ENCODE measurements at places on chromosomes 12 and 14.

- no peak for DNase-seq
Measured at GRCh38 chr14:76946753-76947077, 81.8 kb downstream of the IRF2BPL start.

GRCh38 chr12:11147420-11147819, 13.0 kb upstream of the TAS2R30 start:
- no peak for DNase-seq

GRCh38 chr14:106304271-106304670, 777.9 kb downstream of the TMEM121 start:
- no peak for DNase-seq

GRCh38 chr12:118377884-118378470, 1.6 kb downstream of the SUDS3 start:
- DNase-seq: peak; percentile 82

DNA sequence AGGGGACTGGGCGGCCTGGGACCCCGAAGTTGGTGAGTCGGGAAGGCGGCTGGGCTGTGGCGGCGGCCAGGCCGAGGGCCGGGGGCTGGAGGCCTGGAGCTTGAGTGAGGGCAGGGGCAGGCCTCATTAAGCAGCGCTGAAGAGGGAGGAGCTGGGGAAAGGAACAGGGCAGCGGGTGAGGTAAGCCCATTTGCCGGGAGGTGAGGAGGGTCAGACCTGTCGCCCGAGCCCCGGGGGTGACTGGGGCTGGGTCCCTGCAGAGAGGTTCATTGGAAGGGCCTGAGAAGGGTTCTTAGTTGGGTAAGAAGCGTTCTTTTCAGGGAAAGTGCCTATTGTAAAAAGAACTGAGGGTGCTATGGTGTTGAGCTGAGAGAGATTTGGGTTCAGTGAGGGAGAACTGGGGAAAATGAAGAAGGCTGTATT, 441 bp downstream of the RAB5B start:
- peak; percentile 53 for DNase-seq

GRCh38 chr14:74634481-74634880, 22.4 kb upstream of the LTBP2 start:
- DNase-seq: no peak

DNA sequence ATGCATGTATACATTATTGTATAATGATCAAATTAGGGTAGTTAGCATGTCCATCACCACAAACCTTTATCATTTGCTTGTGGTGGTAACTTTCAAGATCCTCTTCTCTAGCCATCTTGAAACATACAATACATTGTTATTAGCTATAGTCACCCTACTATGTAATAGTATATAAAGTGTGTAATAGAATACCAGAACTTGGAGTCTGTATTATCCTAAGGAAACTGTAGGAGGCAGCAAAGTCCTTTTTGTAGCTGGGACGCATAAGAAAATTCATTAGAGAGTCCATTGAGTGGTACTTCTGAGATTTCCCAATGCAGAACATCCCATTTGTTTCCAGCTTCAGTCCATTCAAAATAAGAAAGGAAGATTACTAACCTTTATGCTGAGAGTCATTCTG, 325.9 kb upstream of the LRFN5 start:
- DNase-seq: no peak

DNA sequence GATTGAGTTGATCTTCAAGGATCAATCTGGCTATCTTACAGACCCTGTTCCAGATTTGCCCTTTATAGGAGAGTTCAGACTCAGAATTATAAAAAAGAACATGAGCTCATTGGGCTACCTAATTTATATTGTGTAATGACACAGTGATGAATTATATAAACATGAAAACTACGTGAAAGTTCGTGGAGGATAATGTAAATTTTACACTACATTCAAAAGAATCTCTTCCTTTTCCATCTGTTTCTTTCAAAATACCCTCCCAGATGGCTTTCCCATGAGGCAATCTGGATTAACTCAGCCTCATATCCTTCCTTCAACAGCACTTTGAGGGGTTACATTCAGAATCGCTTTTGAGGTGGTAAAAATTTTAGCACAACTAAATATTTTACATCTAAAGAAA, 129.3 kb downstream of the HMGA2 start:
- DNase-seq: no peak

GRCh38 chr14:29454026-29454693, 473.5 kb downstream of the PRKD1 start:
- DNase-seq: no peak

GRCh38 chr14:55819610-55820304, 239.8 kb downstream of the KTN1 start:
- DNase-seq: no peak

- DNase-seq: no peak
Measured at GRCh38 chr14:58762629-58763028, 124.9 kb downstream of the DACT1 start.

DNA sequence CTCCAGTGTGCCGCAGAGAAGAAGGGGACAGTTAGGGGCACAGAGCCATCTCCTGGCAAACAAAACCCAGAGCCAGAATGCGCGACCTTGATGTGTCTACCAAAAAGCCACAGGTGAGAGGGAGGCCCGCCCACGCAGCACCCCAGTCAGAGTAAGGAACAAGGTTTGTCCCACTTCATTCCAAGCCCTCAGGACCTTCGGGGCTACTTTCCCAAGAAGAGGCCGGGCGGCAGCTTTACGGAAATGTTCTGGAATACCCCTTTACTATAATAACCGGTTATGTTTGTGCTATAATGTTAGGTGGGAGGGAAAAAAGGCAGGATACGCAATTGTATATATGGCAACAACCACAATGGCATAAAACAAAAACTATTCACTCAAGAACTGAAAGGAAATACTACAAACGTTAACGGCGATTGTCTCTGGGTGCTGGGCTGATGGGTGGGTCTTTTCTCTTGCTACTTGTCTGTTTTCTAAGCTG, 12.3 kb downstream of the CCDC88C start:
- peak; percentile 74 for DNase-seq

DNA sequence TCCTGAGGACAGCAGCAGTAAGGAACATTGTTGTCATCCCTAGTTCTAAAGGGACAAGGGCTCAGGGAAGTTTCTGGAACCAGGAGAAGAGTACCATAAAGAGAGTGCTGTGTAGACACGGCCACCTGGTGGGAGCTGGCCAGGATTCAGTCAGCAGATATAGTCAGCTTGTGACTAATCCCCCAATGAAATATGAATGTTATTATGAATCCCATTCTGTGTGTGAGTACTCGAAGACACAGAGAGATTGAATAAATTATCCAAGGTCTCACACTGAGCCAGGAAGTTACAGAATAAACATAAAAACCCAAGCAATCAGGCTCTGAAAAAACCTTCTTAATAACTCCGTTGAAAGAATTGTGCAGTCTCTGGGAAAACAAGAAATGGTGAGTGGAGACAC, 1359.5 kb downstream of the AACS start:
- DNase-seq: no peak

GRCh38 chr12:46296822-46297221, 28.0 kb upstream of the SLC38A1 start:
- no peak for DNase-seq

GRCh38 chr12:45259675-45260074, 43.8 kb downstream of the ANO6 start:
- no peak for DNase-seq

DNA sequence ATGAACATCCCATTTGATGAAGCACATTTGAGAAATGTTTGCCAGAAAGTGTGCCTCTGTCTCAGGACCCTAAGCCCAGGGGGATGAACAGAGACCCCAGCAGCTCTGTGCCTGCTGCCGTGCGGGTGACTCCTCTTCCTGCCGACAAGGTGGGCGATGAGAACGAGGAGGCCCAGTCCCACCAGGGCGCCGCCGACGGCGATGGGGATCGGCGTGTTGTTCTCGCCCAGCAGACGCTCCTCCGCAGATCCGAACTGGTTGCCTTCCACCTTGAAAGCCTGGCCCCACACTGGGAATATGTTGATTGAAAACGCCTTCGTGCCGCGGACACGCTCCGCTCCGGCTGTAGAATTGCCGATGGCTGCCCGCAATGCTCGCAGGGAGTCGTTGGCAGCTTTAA, 44.1 kb downstream of the LRTM2 start:
- DNase-seq: no peak

- no peak for DNase-seq
Measured at GRCh38 chr12:106018286-106018685, 120.5 kb downstream of the NUAK1 start.

DNA sequence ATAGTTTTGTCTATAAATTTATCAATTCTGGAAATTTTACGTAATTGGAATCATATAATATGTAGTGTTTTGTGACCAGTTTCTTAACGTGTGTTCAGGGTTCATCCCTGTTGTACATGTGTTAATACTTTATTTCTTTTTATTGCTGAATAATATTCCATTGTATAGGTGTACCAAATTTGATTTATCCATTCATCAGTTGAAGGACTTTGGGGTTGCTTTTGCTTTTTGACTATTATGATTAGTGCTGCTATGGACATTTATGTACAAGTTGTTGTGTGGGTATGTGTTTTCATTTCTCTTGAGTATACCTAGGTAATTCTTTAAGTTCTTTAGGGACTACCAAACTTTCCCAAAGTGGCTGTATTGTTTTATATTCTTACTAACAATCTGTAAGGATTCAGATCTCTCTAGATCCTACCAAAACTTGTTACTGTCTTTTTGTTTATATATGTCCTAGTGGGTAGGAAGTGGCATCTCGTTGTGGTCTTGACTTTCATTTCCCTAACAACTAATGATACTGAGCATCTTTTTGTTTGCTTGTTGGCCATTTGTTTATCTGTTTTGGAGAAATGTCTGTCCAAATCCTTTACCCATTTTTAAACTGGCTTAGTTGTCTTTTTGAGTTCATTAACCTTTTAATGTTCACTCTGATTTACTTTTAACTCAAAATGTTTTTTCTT, 14.9 kb downstream of the VRK1 start:
- DNase-seq: no peak

- no peak for DNase-seq
Measured at GRCh38 chr12:46133751-46134150, 135.1 kb downstream of the SLC38A1 start.

DNA sequence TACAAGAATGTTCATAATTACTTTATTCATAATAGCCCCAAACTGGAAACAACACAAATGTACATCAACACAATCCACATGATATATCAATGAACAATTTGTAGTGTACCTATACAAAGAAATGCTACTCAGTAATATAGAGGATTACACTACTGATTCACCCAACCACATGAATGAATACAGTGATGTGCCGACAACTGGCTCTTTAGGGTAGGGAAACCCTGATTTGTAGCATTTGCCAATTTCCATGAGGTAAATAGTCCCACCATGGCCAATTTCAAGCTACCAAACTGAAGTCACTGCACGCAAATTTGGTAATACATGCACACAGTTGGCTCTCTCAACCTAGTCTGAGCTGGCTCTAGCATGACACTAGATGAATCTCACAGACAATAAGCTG, 190.4 kb upstream of the KRR1 start:
- DNase-seq: no peak

DNA sequence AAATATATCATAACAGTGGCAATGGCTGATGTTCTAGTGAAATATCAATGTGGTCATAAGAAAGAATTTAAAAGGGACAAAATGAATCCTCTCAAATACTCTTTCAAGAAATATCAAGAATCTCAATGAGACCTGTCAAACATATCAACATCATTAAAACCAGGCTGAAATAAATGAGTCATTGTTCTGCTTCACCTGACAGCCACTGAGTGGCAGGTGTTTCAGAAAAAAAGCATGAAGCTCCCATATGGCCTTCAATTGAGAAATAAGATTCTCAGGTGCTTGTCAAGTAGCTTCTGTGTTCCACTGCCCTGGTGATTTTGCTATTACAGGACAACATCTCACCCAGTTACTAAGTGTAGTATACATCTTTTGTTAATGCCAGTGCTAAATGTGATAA, 21.5 kb downstream of the ANAPC5 start:
- no peak for DNase-seq

GRCh38 chr12:131085125-131085815, 131.6 kb downstream of the ADGRD1 start:
- no peak for DNase-seq

DNA sequence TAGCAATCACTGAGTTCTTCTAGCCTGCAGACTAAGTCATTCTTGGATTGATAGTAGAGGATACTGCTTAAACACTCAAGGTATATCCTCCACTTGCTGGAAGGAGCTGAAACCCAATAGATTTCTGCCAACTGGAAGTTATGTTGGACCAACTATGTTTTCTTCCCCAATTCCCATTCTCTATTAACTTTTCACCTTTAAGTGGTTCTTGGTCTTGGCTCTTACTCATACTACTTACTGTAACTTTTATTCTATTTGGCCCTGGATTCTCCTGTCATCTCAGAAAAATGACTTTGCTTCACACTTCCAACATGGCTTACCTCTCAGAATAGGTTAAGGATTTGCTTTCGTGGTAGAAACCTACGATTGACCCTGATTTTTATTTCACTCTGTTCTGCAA, 244.9 kb downstream of the ADAMTS20 start:
- no peak for DNase-seq

GRCh38 chr14:92613008-92613658, 99.6 kb downstream of the RIN3 start:
- peak; percentile 82 for DNase-seq

DNA sequence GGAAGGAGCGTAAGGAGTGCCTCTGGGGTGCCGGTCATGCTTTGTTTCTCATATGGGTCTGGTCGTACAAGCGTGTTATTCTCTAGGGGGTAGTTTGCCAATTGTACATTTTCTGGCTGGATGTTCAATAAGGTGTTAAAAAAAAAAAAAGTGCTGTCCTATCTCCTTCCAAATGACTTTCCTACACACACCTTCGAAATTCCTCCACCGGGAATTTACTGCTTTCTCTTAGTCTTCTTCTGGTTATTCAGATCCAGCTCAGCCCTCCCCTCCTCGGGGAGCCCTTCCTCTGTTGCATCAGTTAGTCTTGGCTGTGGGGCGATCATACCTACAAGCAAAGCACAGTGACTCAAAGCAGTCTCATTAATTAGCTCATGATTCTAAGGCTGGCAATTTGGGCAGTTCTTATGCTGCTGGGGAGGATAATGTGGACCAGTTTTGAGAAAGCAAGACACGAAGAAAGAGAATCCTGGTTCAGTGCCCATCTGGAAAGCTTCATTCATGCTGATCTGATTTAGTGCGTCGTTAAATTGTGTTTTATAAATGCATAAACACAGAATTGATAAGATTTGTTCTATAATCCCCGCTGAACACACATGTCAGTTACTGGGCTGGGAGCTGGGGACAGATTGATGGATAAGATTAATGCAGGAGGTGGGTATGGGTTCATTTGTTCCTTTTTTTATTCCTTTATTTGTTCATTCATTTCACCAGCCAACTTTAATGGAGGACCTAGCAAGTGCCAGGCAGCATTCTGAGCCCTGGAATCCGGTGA, 9.2 kb upstream of the CLMN start:
- no peak for DNase-seq

Measured in activated CD4-positive, alpha-beta T cell treated with anti-CD3 and anti-CD28 coated beads for 48 hours (primary cell).